CD4-positive, alpha-beta T cell treated with Interleukin-6 at 100 ng/mL for 8 hours (primary cell): ENCODE measurements at places on chromosomes 6 and 20.
A peak's percentile ranks its signal among the peaks of the same experiment; 100 is the strongest.

DNA sequence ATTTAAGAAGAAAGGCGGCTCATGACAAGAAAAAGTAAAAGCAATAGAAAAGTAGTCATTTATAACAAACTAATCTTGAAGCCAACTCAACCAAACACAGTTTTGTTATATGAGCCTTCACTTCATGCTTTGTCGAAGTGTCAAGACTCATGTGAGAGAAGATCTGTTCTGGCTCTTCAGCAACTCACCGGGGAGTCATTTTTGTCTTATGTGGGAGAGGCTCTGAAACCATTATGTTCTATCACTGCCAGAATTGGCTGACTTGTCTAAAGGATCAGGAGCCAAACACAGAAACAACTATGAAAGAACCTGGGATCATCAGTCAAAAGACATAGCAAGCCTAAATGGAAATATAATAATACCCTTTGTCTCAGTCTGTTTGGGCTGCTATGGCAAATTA, 105.2 kb downstream of the CDK19 start:
- DNase-seq, result no peak

DNA sequence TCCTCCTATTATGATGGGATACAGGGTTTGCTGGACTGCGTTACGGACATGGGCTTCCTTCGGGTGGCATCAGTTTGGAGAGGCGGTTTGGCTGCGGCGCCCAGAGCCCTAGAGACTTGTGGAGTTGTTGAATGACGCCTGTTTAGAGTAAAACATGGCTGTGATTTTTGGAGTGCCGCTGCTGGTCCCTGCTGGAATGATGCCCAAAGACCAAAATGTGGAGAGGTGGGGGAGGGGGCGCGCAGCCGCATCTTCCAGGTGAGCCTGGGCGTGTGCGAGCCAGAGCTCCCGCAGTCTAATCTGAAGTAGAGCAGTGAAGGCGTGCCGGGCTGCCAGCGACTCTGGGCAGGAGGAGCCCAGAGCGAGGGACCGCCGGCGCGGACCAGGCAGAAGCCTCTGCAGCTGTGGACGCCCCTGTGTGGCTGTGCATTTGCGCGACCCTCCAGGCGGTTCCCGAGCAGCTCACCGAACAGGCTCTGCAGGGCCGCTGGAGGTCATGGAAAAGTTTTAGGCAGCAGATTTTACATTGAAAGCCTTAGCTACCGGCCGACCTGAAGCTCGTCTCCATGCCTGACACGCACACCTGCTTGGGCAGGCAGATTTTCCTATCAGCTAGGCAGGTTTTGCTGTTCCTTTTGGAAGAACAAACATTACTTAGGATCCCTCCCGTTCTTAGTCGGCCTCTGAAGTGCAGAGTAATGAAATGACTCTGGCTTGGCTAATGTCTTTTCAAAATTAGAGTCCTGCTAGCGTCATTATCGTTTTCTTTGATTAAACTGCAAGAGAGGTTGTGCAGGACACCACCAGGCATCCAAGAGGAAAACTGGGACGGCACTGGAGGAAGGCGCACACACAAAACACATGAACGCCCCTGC, 298.2 kb downstream of the PHACTR1 start:
- DNase-seq, result no peak

DNA sequence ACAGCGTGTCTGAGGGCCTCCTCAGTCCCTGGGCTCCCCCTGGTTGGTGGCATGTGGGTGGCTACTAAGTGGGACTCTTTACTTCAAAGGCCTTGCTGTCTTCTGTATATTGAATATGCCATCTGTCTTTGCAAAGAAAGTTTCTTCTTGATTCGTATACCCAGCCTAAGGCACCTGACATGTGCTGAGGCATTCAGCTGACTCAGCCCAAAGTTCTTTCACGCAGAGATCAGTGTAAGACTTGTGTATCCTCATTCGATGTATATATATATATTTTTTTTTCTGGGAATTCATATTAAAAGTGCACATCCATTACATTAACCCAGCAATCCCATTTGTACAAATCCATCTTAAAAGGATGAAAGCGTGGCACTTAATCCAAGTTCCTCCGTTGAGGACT, 115.1 kb upstream of the PMEPA1 start:
- no peak for DNase-seq

GRCh38 chr6:12304487-12304886, 14.3 kb downstream of the EDN1 start:
- no peak for DNase-seq

- no peak for DNase-seq
Observed at GRCh38 chr20:14134004-14134403, 138.7 kb downstream of the MACROD2 start.

DNA sequence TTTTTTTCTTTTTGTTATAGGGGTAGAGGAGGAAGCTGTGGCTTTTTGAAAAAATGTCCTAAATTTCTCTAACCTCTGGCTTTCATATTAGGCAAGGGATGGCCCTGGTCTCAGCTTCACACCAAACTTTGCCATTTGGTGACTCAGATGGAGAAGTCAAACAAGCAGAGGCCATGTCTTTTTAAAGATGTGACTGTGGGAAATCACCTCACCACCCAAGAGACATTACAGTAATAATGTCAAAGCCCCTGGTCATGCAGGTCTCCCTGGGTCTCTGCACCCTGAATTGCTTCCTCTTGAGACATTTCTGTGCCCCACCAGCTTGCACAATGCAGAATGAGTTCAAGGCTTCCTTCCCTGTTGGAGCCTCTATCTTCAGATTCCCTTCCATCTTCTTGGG, 39.5 kb upstream of the ADGRF5 start:
- no peak for DNase-seq

- no peak for DNase-seq
Observed at GRCh38 chr6:20056350-20056992, 155.8 kb downstream of the MBOAT1 start.

DNA sequence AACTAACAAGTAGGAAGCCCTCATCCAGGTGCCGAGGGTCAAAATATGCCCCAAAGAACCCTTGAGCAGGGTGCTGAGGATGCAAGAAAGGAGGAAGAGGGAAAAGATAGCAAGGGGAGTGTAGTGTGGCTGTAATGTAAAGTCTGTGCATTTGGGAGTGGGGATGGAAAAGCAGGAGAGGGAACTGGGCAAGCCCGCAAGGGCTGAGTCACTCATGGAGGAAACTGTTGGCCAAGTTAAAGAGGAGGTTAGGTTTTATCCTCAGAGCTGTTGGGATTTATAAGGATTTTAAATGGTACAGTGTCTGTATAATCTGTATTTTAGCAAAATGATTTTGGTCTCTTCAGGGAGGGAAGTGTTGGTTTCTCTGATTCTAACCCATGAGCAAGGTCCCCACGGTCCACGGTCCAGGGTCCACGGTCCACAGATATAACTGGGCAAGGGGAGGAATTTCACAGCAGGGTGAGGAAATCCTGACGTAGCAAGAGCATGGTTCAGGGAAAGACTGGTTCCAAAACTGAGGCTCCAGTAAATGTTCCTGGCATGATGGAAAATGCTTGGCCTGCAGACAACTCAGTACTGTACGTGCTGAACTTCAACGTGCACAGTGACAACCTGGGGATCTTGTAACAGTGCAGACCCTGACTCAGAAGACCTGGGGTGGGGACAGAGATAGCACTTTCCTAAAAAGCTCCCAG, 759.8 kb downstream of the PTPRT start:
- no peak for DNase-seq

DNA sequence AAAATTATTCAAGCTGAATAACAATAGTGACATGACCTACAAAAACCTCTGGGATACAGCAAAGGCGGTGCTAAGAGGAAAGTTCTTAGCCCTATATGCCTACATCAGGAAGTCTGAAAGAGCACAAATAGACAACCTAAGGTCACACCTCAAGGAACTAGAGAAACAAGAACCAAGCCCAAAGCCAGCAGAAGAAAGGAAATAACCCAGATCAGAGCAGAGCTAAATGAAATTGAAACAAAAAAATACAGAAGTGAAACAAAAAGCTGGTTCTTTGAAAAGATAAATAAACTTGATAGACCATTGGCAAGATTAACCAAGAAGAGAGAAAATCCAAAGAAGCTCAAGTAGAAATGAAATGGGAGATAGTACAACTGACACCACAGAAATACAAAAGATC, 47.6 kb upstream of the NOTCH4 start:
- DNase-seq, result peak; percentile 1

GRCh38 chr20:1862663-1863053, 32.5 kb upstream of the SIRPA start:
- DNase-seq, result no peak

- DNase-seq, result no peak
Observed at GRCh38 chr6:132734694-132735236, 20.9 kb upstream of the VNN1 start.

DNA sequence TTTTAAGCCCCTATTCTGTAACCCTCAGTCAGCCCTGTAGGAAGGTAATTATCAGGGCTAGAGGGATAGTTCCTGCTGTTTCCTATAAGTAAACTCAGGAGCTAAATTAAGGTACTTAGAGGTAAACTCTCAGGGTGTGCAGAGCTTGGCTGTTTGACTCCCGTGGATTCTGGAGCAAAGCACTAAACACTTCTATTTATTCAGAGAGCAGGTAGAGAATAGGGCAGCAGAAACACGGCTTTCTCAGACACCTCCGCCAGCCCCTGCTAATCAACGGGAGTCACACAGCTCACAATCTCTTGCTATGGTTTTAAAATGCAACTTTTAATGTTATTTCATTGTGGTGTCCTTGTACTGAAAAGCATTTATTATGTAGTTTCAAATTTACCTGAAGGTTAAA, 21.8 kb downstream of the PRKN start:
- DNase-seq, result no peak

GRCh38 chr20:54431156-54431944, 44.0 kb upstream of the DOK5 start:
- no peak for DNase-seq

- DNase-seq, result no peak
Observed at GRCh38 chr6:2166717-2167116, 78.7 kb downstream of the GMDS start.

DNA sequence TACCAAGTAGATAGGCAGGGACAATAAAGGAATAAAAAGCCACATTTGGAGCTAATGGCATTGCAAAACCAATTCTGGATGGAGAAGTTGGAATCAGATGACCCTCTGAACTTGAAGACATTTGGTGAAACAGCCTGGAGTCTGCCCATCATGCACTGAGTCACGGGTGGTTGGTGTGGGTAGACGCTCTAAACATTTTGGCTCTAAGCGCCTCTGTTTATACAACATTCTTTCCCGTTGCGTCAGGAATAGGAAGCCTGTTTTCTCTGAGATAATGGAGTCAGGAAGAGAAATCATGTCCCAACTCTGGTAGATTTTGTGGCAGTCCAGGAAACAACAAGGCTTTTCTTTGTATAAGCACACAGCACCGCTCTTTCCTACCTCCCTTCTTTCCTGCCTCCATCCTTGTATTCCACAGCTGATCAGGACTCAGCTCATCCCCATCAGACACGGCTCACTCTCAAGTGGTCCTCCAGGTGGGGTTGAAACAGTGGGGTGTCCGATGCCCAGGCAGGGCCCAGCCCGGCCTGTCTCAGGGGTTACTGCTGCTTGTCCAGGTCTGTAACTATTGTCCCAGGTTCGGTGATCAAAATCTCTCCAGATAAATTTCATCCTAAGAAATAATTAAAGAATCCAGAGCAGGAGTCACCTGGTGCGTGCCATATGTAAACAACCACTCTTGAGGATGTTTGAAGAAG, 12.1 kb upstream of the RAMACL start:
- no peak for DNase-seq

DNA sequence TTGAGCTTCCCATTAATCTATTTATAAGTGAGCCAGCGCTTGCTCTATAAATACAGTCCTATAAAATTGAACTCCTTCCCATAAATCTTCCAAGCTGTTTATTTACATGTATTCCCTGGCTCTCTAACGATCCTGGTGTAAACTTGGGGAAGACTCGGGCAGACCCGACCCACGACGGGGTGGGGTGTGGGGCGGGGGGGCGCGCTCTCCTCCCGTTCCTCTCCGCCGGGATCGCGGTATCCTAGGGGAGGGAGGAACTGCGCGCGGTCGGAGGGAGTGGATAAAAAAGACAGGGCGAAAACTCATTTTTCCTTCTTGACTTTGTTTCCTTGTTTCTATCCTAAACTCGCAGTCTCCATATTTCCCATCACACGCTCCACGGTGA, 31.1 kb downstream of the TFAP2B start:
- no peak for DNase-seq

GRCh38 chr20:41018153-41018552, 10.5 kb upstream of the TOP1 start:
- DNase-seq, result no peak

DNA sequence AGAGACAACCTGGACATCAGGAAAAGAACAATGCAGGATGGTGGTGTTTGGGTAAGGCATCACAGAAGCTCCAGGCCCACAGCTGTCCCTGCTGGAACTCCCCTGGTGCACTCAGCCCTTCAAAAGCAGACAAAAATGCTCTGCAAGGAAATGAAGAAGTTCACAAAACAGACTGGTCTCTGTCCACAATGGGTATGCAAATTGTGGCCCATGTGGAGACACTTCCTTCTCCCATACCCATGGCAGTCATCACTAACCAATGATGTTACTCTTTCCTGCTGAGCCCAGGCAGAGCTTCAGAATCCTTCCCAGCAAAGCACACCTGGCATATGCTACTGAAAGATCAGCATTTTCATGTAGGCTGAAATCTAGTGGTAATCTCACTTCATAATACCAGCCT, 42.6 kb upstream of the PXDC1 start:
- no peak for DNase-seq

DNA sequence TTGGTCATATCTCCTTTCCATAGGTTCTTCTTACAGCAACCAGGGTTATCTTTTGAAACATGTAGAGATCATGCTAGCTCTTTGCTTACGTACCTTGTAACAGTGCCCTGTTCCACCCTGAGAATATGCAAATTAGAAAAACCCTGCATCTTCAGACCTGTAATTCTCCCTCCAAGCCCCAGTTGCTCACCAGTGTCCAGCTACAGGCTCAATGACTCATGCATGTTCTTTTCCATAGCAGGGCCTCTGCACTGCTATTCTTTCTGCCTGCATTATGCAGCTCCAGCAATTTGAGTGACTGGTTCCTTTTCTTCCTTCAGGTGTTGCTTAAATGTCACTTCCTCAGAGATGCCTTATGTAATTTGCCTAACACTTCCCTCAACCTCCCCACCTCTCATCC, 636.2 kb downstream of the KHDRBS2 start:
- no peak for DNase-seq

- DNase-seq, result no peak
Observed at GRCh38 chr20:57170343-57170742, 96.1 kb downstream of the BMP7 start.

DNA sequence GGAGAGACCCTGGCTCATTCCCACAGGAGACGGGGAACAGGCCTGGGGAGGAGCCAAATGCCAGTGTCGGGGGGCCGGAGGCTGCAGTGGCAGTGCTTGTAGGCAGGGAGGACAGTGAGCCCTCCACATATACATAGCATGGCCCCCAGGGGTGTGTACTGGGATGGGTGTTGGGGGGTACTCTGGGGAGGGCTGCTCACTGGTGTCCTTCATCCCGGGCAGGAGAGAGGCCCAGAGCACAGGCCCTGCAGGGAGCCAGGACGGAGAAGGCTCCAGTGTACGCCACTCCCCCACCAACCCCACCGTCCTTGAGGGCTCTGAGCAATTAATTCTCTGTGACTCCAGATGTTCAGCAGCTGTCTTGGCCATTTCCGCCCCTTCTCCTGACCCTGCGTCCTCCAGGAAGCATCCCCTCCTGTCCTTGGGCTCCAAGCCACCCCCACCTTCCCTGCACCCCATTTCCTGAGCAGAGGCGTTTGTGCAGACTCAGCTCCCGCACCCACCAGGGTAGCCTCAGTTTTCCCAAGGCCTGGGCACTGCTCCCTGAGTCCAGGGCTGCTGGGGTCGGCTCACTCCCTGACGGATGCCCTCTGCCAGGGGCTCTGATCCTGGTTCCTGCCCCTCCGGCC, 3.4 kb upstream of the ABHD16B start:
- no peak for DNase-seq

- DNase-seq, result no peak
Observed at GRCh38 chr6:6775074-6775473, 186.6 kb downstream of the LY86 start.

- no peak for DNase-seq
Observed at GRCh38 chr20:46355778-46356177, 47.5 kb upstream of the CDH22 start.
